Stimulated activated CD4-positive, alpha-beta T cell treated with anti-CD3 and anti-CD28 coated beads, Interleukin-4, amount 100 ng/mL, for 48 hours (primary cell): ENCODE measurements at places on chromosomes 13 and 19.

DNA sequence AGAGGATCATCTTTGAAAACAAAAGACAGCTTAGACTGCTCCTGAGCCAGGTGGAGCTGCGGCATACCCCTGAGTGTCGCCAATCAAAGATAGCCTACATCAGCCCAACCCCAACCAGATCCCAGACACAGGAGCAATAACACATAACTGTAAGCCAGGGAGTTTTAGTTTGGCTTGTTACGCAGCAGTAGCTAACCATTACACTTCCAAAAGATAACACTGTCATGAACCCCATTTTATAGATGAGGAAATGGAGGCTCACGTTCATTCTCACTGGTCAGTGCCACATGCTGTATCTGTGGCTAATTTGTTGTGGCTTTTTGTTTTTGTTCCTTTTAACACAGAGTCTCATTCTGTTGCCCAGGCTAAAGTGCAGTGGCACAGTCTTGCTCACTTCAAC, 47.3 kb downstream of the TINCR start:
- no peak for DNase-seq

DNA sequence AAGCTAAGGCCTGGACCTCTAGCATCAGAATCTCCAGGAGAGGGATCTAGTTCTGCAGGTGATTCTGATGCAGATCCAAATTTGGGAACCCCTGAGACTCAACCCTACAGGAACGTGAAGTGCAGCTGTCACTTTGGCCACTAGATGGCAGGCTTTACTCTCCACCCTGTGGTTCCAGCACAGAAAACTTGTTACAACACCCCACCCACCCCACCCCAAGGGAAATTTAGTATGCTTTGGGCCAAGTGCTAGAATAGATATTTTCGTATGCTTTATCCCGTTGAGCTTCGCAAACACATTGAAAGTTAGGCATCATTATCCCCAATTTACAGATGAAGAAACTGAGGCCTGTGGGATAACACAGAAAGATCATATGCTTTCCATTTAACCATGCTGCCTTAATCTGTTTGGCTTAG, 232.0 kb downstream of the B3GLCT start:
- peak; percentile 34 for DNase-seq

- no peak for DNase-seq
These were observed 102.5 kb downstream of the COL4A2 start for GRCh38 chr13:110409581-110409992.

- no peak for DNase-seq
These were observed 16.8 kb downstream of the CCL25 start for GRCh38 chr19:8069096-8069973.

- DNase-seq: no peak
These were observed 2.8 kb upstream of the ZNF83 start for GRCh38 chr19:52640916-52641315.

DNA sequence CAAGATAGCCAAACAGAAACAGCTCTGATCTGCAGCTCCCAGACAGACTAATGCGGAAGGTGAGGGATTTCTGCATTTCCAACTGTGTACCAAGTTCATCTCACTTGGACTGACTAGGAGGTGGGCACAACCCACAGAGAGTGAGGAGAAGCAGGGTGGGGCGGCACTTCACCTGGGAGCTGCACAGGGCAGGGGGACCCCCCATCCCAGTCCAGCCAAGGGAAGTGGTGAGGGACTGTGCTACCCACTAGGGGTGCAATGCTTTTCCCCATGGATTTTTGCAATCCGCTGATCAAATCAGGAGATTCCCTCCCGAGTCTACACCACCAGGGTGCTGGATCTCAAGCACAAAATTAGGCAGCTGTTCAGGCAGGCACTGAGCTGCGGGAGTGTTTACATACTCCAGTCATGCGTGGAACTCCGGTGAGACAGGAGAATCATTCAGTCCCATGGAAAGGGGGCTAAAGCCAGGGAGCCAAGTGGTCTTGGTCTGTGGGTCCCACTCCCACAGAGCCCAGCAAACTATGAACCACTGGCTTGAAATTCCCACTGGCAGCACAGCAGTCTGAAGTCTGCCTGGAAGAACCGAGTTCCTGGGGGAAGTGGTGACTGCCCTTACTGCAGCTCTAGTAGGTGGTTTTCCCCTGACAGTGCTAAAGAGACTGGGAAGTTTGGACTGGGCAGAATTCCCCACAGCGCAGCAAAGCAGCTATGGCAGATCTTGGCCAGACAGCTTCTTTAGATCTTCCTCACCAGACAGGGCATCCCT, 85.1 kb upstream of the UFM1 start:
- DNase-seq: no peak

GRCh38 chr13:106533101-106533942, 2.1 kb downstream of the EFNB2 start:
- DNase-seq: peak; percentile 3

GRCh38 chr19:3136684-3137055, 837 bp downstream of the GNA15 start:
- DNase-seq: no peak

- no peak for DNase-seq
These were observed 24.0 kb downstream of the ZBTB7A start for GRCh38 chr19:4042731-4043082.

GRCh38 chr13:76330761-76331160, 555.4 kb downstream of the KCTD12 start:
- no peak for DNase-seq

- no peak for DNase-seq
These were observed 555.9 kb downstream of the DIAPH3 start for GRCh38 chr13:59607780-59608233.

DNA sequence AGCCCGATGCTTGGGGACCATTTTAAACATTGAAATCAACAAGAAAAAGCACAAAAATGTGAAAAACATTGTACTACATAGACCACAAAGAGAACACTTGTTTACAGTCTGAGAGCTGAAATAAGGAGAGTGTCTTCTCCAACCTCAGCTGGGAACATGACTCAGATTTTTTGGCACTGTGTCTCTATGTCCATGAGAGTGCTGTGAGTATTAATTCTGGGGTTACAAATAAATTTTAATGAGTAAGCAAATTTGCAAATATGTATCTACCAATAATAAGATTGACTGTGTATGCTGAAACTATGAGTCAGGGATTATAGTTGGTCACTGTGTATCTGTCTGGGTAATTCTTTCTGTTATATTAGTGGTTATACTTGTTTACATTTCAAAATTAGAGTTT, 174.0 kb downstream of the DCT start:
- no peak for DNase-seq

DNA sequence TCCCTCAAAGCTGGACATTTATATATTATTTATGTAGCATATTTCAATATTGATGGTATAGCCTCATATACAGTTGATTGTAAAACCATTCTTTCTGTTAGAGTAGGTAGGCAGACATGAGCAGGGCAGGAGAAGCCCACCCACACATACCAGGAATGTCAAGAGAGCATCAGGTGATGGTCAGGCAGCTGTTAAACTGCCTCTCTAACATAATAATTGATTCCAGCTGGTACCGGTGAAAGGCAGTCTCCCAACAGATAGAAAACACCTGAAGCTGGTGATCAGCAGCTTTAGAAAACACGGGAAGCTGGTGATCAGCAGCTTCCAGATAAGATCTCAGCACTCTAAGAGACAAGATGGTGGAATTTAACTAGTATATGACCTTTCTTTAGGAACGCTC, 132.9 kb downstream of the SLITRK6 start:
- DNase-seq: no peak

DNA sequence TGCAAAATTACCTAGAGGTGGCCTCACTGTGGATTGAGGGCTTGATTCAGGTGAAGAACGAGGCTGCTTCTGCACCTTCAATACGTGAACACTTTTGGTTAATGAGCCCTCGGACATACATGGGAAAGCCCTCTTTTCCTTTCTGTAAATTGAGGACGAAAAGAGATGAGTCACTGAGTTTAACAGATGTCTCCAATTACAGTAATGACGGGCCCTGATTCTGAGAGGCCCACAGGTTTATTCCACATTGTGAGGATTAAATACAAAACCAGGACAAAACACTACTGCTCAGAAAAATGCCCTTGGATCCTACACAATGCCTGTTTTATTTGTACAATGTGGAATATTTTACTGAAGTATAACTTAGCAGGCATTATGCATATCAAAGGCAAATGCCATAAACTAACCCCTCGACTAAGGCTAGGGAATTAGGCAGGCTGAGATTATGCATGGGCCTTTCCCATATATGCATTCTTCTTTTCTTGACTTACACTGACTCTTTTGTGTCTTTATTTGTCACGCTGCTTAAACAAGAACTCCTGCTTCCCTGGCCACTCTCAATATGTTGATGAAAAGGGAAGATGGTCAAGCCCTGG, 819.9 kb downstream of the OLFM4 start:
- DNase-seq: no peak

GRCh38 chr13:21018220-21018619, 43.2 kb downstream of the LATS2 start:
- no peak for DNase-seq

GRCh38 chr13:109403012-109403421, 383.4 kb downstream of the IRS2 start:
- DNase-seq: no peak

- no peak for DNase-seq
These were observed 130.1 kb downstream of the RGCC start for GRCh38 chr13:41587490-41587889.

DNA sequence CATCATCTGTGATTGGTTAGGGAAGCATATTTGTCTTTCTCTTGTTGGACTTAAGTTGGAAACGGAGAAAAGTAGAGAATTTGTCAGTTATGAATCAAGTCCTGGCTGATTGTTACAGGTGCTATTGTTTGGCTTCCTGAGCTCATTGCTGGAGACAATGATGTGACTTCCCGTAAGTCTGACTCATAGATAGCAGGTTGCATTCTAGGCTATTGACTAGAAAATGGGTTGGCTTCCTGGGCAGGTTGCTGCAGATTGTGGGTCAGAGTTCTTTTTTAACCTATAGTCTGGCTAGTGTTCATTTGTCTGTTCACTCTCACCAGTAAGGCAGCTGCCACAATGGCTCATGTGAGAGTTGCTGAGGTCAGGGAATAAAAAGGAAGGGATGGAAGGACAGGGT, 101.5 kb downstream of the CCNA1 start:
- DNase-seq: no peak

DNA sequence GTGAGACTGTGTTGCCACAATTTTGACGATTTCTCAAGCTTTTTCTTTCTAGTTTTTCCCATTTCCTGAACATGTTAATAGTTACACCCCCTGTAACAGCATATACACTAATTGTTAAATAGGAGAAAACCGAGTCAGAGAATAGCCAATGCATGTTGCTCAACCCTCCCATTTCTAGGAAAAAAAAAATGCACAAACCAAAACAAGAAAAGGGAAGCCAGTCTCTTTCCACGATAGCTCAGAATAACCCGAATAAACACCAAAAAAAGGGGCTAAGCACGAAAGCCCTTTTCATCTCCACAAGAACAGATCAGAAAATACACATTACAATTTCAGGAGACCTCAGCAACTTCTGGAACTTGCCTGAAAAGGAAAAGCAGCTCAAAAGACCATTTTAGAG, 16.3 kb downstream of the LATS2 start:
- no peak for DNase-seq

- peak; percentile 88 for DNase-seq
These were observed 834 bp downstream of the FBXO27 start for GRCh38 chr19:39031368-39032062.

- DNase-seq: no peak
These were observed 419 bp downstream of the MRPS31 start for GRCh38 chr13:40770609-40770933.

DNA sequence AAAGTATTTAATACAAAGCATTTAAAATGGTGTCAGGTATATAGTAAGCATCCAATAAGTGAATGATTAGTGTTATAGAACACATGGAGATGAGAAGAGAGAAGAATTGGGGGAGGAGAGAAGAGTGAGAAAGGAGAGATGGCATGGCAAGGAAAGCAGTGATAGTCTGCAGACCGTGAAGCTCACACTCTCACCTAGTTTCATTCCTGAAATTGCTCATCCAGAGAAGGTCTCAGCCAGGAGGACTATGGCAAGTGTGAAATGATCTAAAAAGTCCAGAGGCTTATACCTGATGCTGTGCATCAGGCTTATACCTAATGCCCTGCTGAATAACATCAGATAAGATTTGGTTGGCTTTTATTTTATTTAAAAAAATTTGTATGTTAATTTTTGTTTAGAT, 351.6 kb upstream of the KLF12 start:
- no peak for DNase-seq

DNA sequence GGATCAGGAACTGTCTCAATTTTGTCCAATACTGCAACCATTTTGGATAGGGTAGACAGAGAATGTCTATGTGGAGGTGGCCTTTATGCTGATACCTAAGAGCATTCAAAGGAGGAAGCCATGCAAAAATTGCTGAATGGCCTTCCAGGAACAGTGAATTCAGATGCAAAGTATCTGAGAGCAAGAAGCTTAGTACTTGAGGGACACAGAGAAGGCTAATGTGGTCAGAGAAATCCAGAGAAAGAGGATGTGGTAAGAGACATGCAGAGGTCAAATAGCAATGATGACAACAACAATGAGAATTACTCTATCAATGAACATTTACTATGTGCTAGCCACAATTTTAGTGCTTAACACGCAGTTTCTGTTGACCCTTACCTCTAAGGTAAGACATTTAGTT, 785.6 kb upstream of the KLHL1 start:
- DNase-seq: no peak

DNA sequence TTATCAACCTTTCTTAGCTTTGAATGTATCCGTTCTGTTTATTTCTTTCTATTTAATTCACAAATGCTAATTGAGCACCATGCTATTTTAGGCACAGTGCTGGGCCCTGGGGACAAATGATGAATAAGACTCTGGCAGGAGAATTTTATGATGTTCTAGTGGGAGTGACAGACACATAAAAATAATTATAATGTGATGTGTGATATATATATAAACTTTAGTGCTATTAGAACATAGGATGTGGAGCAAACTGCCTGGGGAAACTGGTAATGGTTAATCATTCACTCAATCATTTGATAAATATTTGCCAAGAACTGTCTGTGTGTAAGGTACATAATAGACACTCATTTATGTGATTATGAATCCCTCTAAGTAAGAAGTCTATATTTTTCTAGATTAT, 50.7 kb upstream of the FRY start:
- no peak for DNase-seq

DNA sequence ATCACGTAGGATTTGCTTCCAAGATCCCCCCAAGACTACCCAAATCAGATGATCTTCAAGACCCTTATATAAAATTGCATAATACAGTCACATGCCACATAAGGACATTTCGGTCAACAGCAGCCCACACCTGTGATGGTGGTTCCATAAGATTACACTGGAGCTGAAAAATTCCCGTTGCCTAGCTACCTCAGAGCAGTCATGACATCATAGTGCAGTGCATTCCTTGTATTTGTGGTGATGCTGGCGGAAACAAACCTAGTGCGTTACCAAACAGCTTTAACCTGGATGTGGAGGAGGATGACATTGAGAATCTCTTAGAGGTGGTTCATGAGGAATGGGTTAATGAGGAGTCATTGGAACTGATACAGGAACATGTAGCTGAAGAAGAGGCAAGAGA, 4.8 kb downstream of the ZNF766 start:
- no peak for DNase-seq

DNA sequence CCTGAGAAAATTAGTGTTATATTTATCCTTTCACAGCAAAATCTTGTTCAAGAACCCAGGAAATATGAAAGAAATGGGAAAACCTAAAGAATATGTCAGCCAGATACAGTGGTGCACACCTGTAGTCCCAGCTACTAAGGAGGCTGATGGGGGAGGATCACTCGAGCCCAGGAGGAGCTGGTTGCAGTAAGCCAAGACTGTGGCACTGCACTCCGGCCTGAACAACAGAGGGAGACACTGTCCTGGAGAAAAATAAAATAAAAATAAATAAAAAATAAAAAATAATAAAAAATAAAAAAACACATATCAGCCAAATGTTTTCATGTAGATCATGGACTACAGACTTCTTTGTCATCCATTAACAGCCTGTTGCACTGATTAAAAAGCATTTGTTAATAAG, 244.8 kb upstream of the KLHL1 start:
- no peak for DNase-seq
